ENCODE measurements at places on chromosomes 4 and X.

DNA sequence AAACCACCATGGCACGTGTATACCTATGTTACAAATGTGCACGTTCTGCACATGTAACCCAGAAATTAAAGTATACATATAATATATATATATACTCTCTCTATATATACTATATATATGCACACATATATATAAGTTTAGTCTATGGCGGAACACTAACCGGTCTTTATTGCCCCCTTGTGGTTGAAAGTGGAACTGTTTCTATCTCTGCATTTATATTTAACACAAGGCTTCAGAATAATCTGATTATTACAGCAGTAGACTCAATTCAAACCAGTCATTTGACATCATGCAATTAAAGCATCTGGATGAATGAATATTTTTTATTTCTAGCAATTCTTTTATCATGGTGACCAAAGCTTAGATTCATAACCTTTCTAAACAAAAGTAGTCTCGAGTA, 14.6 kb downstream of the RAB9B start:
- no peak for DNase-seq

DNA sequence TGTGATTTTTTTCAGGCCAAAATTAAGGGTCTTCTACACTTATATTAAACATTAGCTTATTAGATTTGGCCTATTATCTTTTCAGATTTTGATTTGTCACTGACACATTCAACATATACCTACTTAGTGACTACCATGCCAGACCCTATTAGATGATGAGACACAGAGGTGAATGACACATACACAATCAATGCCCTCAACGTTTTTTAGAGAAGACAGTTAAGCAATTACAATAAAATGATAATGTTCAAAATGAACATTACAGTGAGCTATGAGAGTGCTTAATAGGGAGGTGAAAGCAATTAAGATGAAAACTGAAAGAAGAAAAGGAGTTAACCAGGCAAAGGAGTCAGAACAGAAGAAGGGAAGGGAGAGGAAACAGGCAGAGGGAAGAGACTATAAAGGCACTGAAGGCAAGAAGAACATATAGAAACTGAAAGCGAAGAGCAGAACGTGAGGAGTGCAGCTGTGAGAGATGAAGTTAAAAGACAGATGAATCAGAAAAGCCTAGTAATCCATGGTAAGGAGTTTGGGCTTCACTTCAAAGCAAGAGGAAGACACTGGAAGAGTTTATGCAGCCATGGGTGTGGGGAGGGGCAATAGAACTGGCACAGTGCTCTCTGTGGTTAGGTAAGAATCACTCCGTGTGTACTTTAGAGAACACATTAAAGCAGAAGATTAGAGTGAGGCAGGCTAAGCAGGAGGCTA, 119.0 kb downstream of the REELD1 start:
- no peak for DNase-seq

DNA sequence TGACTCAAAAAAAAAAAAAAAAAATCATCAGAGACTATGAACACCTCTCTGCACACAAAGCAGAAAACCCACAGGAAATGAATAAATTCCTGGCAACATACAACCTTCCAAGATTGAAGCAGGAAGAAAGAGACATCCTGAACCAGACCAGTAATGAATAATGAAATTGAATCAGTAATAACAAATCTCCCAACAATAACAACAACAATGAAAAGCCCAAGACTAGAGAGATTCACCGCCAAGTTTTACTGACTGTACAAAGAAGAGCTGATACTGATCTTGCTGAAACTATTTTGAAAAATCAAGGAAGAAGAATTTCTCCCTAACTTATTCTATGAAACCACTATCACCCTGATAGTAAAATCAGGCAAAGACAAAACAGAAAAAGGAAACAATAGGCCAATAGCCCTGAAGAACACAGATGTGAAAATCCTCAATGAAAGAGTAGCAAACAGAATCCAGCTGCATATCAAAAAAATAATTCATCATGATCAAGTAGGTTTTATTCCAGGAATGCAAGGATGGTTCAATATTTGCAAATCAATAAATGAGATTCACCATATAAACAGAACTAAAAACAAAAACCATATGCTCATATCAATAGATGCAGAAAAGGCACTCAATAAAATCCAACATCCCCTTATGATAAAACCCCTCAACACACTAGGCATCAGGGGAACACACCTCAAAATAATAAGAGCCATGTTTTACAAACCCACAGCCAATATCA, 31.0 kb upstream of the PLK4 start:
- DNase-seq: no peak

DNA sequence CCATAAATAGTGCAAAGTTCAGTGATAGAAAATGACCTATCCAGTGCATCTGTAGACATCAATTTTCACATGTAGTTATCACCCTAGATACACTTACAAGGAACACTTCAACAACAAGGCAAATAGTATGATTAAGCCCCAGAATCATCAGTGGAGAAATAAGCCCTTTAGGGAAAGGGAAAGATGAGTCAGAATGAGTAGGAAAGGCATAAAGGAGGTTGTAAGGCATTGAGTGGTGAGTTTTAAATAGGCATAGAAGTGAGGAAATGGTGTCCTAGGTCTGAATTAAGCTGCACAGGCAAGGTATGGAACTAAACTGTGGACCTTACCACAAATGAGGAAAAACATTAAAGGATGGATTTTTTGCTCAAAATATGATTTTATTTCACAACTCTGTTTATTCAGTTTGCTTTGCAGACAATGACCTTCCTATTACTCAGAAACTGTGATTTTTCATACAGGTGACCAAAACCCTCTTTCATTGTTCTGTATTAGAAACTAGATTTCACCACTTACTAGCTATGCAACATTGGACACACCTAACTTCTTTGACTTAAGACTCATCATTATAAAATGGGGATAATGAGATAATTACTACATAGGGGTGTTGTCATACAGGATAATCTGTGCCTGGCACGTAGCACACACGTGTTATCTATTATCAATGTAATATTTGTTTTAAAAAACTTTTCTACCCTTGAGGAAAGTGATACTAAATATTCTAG, 57.0 kb upstream of the MAP9 start:
- DNase-seq: no peak

DNA sequence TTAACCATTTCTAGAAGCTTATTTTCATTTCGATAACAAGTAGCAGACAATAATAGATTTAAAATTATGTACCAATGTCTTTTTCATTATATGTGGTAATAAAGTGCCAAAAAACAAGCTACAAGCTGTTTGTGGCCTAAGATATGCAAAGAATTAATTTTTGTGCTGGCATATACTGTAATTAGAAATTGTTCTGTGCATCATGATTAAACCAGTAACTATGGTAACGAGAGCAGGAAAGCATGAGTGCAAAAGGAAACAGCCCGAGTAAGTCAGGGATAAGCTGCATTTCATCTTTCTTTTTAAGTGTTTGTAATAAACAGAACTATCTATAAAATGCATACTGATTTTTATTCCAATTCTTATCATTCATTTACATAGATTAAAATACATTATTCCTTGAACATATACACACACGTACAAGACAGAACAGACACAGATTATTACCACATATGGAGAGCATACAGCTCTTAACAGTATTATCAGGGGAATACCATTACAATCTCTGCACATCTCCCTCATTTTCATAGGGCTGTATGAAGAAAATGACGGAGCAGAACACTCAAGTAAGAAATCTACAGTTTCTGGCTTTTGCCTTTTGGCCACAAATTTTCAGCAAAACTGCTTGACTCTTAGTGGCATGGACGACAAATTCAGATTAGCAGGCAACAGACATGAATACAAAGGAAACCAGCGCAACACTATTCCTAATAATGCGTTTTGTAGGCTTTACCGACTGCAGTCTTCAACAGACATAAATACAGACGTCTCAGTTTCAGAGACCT, 121.3 kb upstream of the WDR17 start:
- no peak for DNase-seq

DNA sequence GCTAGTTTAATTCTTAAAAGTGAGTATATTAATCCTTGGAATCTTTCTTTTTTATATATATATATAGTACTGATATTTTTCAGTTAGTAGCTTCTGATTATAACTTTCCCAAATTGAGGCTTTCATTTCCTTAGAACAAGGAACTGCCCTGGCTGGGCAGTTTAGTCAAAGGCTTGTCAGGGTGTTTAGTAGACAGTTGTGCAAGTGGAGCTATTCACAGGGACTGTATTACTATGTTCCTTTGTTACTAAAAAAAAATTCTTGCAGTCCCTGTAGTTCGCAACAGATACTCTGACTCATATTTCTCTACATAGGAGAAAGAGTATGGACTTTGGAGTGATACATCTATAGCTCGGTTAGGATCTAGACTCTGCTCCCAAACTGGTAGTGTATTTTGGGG, 20.8 kb downstream of the USO1 start:
- no peak for DNase-seq

DNA sequence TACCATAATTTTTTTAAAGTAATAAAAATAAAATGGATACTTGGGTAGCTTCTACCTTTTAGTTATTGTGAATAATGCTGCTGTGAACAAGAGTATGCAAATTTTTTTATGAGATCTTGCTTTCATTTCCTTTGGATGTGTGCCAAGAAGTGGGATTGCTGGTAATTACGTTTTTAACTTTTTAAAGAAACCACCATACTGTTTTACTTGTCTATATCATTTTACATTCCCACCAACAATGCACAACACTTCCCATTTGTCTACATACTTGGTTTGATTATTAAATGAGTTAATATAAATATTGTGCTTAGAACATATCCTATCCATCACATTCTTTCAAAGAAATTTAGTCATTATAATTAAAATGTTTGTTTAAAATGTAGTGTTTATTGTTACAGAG, 3.9 kb upstream of the SULT1B1 start:
- DNase-seq: no peak

GRCh38 chr4:132587626-132588025, 561.5 kb upstream of the PCDH10 start:
- no peak for DNase-seq

DNA sequence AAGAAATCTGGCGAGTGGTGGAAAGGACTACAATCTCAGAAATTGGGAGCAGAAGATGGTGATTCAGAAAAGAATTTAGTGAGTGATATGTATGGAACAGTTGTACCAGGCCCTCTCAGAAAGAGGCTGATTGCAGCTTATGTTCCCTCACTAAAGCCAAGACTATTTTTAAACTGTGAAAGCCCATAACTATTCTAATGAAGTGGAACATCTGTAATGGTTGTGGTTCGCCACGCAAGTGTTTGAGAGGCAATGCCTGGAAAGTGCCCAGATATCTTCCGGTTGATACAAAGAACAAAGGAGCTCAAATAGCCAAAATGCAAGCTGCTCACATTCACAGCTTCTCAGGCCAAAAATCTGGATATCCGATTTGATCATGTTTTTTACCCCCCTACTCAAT, 1250.7 kb downstream of the RAPGEF2 start:
- DNase-seq: no peak

GRCh38 chr4:1403177-1403583, 3.1 kb downstream of the NKX1-1 start:
- no peak for DNase-seq

DNA sequence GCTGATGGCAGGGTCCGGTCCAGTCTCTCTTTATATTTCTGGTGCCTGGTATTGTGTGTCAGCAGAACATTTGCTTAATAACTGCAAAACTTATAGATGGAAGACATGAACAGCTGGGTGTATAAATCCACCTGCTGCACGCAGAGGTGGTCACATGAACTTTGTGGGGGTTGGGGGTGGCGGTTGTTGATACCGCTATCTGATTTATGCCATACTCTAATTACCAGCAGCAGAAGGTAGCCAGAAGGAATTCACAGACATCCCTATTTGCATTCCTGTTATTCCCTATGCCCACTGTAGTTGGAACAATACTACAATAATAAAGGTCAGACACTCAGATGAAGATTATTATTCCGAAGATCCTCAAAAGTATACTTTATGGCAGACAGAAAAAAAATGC, 121.6 kb upstream of the PUDP start:
- DNase-seq: no peak

- no peak for DNase-seq
Measured at GRCh38 chrX:155061760-155062159, 9.2 kb downstream of the CMC4 start.

GRCh38 chrX:81202943-81203342, 1.0 kb downstream of the SH3BGRL start:
- DNase-seq: no peak

DNA sequence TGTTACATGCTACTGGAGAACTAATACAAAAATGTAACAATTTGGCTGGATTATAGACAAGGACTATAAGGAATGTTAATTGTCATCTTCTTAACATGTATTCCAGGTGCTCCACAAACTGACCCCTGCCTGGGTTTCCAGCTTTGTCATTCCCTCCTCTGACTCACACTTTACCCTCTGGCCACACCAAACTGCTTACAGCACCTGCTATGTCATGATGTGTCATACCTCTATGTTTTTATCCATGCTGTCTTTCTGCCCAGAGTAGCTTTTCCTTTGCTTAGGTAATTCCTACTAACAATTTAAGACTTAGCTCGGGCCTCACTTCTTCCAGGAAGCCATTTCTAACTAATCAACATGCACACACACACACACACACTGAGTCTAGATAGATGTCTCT, 14.0 kb upstream of the SHROOM4 start:
- DNase-seq: no peak

GRCh38 chr4:85763202-85763601, 288.3 kb downstream of the ARHGAP24 start:
- no peak for DNase-seq

- DNase-seq: no peak
Measured at GRCh38 chrX:138771047-138771446, 59.5 kb upstream of the FGF13 start.

GRCh38 chrX:2748171-2748814, 3.5 kb upstream of the XG start:
- DNase-seq: no peak

GRCh38 chr4:32032136-32032672, 1312.0 kb downstream of the PCDH7 start:
- no peak for DNase-seq

- no peak for DNase-seq
Measured at GRCh38 chr4:145566768-145567167, 52.4 kb upstream of the MMAA start.

- DNase-seq: no peak
Measured at GRCh38 chr4:82567444-82567843, 5.7 kb upstream of the TMEM150C start.

DNA sequence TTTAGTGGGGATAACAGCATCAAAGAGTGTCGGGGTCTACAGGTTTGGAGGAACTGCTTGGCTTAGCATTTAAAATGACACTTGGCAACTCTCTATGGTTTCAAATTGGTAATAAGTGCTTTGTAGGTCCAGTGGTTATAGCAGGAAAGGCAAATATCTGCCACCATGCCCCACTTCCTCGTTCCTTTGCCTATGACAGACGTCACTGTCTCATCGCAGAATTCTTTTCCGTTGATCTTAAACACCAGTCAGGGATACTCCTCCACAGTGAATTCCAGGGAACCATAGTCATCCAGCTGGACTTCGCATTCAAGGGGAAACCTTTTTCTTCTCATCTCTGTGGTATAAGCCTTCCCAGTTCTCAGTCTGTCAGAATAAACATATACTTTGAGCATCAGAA, 319.1 kb downstream of the GPAT3 start:
- DNase-seq: no peak

GRCh38 chr4:136395212-136395722, 1137.0 kb downstream of the PCDH18 start:
- no peak for DNase-seq

- DNase-seq: no peak
Measured at GRCh38 chrX:122272011-122272410, 912.1 kb upstream of the GRIA3 start.
